A172 (cell line): ENCODE measurements at places on chromosomes 2 and 18.
A peak's percentile ranks its signal among the peaks of the same experiment; 100 is the strongest.

- no peak for DNase-seq
Measured at GRCh38 chr2:213079756-213080155, 71.7 kb downstream of the IKZF2 start.

DNA sequence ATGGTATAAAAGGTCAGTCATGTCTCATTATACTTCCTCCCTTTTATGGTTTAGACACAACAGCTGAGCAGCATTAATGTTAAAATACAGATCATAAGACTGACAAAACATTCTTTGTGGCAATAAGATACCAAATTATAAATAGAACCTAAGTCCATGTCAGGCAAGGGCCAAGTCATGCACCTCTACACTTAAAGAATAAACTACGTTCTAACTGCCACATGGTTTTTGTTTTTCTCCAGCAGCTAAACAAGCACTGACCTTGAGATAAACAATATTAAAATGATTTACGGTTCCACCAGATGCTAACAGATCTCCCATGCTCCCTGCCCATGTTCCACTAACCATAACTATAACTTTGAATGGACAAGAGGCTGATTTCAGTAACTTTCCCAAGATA lies 368.6 kb upstream of the TFPI start:
- DNase-seq = no peak

DNA sequence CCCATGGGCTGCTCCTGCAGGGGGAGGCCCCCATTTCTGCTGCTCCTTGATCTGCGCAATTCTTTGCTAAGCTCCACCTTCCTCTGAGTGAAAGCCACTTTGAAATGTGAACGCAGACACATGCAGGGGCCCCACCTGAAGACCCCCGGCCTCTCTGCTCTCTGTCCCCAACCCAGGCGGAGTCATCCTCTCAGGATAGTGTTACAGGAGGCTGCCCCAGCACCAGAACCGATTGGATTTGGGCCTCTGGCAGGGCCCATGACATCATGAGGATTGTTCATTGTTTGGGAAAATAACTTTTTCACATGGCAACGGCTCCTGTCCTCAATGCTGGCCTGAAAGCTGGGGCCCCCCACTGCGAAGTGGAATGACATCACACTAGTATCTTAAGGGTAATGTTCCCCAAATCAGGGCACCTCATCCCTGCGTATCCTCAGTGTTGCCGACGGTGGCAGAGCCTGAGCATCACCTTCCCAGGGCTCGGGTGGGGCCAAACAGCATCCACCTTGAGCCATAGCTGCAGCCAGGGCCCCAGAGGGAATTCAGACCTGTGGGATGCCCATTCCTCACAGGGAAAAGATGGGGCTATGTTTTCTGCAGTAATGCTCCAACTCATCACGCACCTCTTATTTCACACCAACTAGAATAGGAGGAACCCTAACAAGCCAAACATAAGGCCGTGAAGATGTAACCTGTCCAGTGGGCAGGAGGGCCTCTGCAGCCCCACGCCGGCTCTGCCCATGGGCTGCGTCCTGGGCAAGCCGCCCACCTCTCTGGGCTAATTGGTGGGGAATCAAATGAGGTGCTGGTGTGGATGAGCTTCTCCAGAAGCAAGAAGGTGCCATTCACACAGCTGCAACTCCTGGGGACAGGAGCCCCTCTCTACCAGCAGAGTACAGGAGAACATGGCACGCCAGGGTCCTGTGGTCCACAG lies 2.7 kb upstream of the ERFE start:
- DNase-seq = no peak

DNA sequence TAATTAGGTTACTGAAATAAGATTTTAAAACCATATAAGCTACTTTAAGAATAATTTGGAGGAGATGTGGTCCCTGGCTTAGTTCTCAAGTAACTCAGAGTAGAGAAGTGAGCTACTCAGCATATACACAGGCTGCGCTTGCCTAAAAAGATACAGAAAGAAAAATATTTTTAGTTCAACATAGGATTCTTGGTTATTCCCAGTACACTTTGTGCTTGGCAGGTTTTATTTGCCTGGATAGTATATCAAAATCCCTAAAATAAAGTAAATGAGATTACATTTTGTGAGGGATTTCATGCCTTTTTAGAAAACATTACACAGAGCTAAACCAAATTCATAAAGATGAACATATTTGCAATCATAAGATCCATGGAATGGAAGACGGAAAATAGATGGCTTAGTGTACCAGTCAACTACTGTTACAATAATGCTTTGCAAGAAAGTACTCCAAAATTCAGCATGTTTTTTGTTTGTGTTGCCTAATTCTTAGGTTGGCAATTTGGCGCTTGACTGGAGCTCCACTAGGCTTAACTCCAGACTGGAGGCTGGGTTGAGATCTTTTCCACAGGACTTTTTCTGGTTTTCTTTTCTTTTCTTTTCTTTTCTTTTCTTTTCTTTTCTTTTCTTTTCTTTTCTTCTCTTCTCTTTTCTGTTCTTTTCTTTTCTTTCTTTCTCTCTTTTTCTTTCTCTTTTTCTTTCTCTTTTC lies 600.5 kb upstream of the SYT4 start:
- no peak for DNase-seq

GRCh38 chr18:49023938-49024803 lies 73.4 kb upstream of the SMAD7 start:
- no peak for DNase-seq

DNA sequence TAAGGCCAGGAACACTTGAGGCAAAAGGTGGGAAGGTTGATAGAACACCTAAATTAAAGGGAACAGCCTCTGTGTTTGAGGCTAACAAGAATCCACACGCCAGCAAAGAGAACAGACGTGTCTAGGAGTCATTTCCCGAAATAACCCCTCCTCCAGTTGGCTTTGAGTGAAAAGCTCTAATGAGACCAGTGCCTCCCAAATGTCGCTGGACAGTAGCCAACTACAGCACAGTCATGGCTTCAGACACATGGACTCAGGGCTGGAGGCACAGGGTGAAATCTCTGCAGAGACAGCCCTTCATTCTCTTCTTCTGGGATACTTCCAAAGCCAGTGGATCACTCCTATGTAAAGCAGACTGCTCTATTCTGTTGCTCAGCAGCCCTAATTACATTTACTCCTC lies 49.6 kb downstream of the SOWAHC start:
- peak; percentile 19 for DNase-seq

DNA sequence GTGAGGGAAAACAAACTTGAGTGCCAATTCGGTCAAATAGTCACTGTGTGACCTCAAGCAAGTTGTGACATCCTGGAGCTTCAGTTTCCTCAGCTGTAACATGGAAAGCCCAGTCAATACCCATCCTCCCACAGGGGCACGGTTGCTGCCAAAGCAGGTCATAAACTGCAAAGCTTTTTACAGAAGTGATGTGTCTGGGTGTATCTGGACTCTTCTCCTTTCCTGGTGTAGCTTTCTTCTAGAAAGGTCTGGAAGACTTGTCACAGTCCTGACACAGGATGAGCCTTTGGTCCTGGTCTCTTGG lies 4.2 kb upstream of the AFF3 start:
- no peak for DNase-seq

- no peak for DNase-seq
Measured at GRCh38 chr2:233185963-233186362, 65.5 kb upstream of the ATG16L1 start.

DNA sequence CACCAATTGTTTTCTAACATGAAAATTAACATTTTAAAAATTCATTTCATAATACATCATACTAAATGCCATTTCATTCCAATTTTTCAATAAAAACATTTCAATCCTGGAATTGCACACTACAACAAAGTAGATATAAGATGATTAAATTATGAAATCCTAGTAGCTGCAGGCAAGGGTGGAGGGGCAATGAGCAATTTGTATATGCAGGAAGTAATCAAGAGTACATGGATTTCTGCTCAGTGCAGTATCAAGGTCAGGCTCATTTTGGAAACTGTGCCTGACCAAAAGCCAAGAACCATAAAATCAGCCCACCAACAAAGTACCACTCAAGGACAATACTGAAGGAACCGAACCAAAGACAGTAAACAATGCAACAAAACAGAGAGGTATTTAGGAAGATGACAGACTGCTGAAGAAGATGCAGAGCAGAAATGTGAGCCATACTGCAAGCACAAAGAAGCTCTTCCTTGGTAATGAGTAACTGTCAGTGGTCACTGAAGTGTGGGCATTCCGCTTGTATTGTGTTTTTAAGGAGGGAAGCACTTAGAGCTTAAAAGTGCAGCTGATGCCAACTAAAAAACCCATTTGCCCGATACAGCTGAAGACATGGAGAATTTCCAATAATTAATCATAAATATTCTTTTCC lies 34.5 kb upstream of the DSEL start:
- no peak for DNase-seq

- peak; percentile 28 for DNase-seq
Measured at GRCh38 chr18:9647496-9648323, 33.4 kb upstream of the PPP4R1 start.

DNA sequence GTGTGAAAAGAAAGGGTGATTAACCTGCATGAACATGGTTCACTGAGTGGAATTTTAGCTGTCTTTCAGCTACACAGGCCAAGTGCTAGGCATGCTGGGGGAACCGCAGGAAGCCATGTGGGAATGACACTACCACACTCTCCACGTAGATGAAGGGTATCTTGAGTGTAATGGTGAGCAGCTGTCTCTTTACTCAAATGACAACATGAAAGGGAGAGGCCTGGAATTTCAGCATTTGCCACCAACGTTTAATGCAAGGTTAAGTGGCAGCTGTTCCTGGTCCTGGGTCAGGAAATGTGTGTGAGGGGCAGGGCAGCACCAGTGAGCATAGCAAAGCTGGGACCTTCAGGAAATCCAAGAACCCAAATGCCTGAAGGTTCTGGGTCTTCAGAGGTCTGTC lies 588.4 kb downstream of the SLC4A3 start:
- no peak for DNase-seq

DNA sequence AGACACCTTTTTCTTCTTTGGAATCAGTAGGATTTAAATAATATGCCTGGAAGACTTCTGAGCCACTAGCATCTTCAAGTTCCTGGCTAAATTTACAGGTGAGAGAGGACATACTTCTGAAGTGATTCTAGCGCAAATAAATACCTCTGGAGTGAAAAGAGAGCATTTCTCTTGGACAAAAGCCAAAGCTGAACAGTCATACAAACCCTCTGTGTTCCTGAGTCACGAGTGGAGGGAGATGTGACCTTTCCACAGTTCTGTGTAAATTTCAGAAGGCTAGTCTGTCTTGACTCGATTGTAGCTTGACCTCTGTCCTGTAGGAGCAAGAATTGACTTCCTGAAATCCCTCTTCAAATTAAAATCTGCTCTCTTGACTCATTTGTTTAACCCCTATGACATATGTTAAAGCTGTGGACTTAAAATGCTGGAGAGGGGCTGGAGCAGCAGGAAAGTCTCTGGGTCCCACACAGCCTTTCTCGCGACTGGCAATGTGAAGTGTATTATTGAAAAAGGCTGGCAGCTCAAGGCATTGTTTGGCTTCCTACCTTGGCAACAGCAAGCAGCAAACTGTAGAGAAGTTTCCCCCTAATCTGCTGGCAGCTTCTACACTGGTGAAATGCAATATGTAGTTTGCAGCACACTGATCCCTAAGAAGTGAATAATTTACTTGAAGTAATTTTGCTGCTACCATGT lies 79.6 kb upstream of the GCFC2 start:
- DNase-seq = peak; percentile 28

DNA sequence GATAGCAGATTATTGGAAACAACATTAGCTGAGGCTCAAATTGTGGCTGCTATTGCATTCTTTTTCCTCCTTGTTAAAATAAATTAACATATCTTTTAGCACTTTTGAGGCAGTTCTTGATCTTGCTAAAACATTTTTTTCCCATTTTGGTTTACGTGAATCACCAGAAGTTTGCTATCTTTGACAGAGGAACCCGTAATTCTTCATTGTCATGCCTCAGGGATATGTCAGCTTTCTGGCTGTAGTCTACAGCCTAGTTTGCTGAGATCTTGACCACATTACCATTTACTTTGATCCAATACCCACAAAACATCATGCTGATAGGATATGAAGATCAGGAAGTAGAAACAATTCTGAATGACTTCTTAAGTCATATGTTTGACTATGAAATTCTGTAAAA lies 25.1 kb upstream of the FANCL start:
- no peak for DNase-seq

- no peak for DNase-seq
Measured at GRCh38 chr2:239222312-239222660, 178.5 kb downstream of the HDAC4 start.

DNA sequence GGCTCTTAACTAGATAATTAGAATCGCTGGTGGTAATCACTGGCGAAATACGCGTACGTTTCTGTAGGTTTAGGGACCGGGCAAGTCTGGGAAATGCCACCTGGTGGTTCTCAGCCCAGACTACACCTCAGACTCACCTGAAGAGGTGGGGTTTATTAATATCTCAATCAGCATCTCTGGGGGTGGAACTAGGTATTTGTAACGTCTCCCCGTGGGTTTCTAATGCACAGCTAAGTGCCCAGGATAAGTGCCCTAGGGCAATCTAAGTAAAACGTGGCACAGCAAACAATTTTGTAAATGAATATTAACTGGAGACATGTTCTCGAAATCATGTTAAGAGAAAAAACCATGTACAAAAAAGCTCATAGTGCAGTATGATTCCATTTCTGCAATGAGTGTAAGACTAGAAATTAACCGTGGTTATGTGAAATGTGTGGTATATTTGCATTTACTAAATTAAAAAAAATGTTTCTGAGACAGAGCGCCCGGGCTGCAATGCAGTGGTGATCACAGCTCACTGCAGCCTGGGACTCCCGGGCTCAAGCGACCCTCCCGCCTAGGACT lies 760 bp upstream of the CNOT11 start:
- DNase-seq = no peak

DNA sequence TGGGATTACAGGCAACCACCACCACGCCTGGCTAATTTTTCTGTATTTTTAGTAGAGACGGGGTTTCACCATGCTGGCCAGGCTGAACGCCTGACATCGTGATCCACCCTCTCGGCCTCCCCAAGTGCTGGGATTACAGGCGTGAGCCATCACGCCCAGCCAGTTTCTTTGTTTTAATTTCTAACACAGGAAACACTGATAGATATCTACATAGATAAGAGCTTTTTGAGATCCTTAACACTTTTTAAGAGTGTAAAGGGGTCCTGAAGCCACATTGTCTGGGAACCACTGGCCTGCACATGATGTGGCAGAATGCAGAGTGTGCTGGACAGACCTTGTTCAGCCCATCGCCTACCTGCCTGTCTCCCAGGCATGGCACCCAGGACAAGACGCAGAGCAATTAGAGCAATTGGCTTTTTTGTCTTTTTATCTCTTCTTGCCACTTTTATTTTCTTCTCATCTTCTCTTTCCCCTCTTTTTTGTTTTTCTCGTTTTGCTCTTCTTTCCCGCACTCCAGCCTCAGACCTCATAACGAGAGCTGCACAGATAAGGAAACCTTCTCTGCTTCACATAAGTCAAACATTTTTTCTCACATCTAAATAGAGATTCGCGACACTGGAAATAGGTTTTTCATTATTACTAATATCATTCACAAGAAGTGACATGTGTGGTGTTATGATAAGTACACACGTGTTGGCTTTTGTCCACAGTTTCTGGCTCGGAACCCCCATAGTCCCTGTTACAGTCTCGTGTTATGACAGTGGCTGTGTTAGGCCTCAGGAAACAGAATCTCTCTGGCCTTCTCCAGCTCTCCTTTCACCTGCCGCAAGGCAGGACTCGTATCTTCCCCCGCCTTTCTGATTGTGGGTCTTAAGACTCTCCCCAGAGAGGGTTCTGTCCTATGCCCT lies 25.2 kb upstream of the GPR55 start:
- DNase-seq = no peak
